Pulmonary artery endothelial cell (primary cell): ENCODE measurements at places on chromosomes 3 and 15. TPM values are rescaled to one million over a fixed set of nuclear protein-coding genes. Genes with fewer than 3 reads are reported as not detected.

The C2CD4B gene
- 9.2 and 32.5 TPM in 2 replicates for total RNA-seq

The PRR20G gene
- total RNA-seq = not detected in 2 replicates

The TMEM266 gene
- not detected in 2 replicates for total RNA-seq

The CTXN2 gene
- total RNA-seq = under 0.01 TPM in 1 of 2 replicates, not detected in the other

The CPNE9 gene
- total RNA-seq = not detected in 2 replicates

The APEH gene
- 104 and 128 TPM in 2 replicates for total RNA-seq

The GOLGA8J gene
- total RNA-seq = 0.11 TPM in 1 of 2 replicates, not detected in the other

The TM4SF1 gene
- 1,009 and 1,063 TPM in 2 replicates for total RNA-seq

The CERS3 gene
- total RNA-seq = not detected in 2 replicates

The SMAD6 gene
- total RNA-seq = 14.9 and 18.9 TPM in 2 replicates

The ZCWPW2 gene
- 0.04 and 0.13 TPM in 2 replicates for total RNA-seq

The MST1R gene
- total RNA-seq = 0.99 and 1.0 TPM in 2 replicates

The ITIH3 gene
- not detected in 2 replicates for total RNA-seq

The GHSR gene
- total RNA-seq = not detected in 2 replicates

The SFMBT1 gene
- 4.0 and 4.4 TPM in 2 replicates for total RNA-seq

The DHX36 gene
- total RNA-seq = 29.8 and 45.3 TPM in 2 replicates

The GLDN gene
- not detected in 2 replicates for total RNA-seq

The NR2F2 gene
- 13.6 and 22.9 TPM in 2 replicates for total RNA-seq

The THBS1 gene
- 5,210 and 8,327 TPM in 2 replicates for total RNA-seq

The STRIT1 gene
- total RNA-seq = not detected in 2 replicates

The CCDC54 gene
- total RNA-seq = not detected in 2 replicates

The ANKRD34C gene
- not detected in 2 replicates for total RNA-seq

The FMN1 gene
- total RNA-seq = under 0.01 and 0.04 TPM in 2 replicates

The MYZAP gene
- total RNA-seq = 4.5 and 7.4 TPM in 2 replicates

The UBL7 gene
- 27.2 and 33.1 TPM in 2 replicates for total RNA-seq
